ENCODE measurements at places on chromosomes 6 and 20.
A peak's percentile ranks its signal among the peaks of the same experiment; 100 is the strongest.

DNA sequence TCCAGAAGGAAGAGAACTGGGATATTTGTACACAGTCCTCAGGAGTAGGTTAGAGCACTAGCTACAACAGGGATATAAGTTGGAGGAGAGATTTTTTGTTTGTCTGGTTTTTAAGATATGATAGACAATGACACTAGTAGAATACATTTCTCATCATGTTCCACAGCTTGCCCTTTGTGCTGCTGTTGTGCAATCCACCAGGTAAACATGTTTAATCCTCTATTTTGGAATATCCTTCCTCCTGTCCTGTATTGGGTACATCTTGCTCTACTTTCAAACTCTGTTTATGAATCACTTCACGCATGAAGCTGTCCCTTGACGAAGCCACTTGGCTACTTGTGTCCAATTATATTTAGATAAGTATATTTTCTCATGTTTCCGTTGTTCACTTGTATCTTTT, 153.6 kb upstream of the TENT5A start:
- DNase-seq: no peak

DNA sequence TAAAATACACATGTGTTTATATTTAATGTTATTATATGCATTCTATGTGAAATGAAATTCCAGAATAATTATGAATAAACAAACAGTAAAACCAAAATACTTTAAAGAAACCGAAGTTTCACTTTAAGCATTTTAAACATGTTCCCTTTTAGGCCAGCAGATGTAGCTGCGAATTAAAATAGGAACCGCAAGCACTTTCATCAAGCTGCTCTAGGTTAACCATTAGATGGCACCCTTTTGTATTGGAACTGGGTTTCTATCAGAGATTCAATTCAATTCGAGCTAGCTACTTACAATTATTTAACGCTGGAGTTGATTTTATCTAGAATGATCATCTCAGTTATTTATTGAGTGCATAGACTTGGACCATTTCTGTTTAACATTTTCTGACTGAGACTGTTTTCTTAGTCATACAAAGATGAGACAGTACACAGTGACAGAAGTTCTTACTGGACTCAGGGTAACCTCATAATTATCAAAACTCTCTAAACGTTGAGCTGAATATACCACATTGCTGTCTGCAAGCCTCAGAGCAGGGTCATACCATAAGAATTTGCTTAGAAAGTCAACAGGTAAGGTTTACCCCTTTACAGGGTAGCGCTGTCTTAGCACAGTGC, 8.5 kb downstream of the TMEM242 start:
- peak; percentile 71 for DNase-seq

GRCh38 chr6:118216751-118217150, 309.7 kb downstream of the SLC35F1 start:
- DNase-seq: no peak

GRCh38 chr6:133243723-133244305, 2.7 kb downstream of the EYA4 start:
- no peak for DNase-seq

DNA sequence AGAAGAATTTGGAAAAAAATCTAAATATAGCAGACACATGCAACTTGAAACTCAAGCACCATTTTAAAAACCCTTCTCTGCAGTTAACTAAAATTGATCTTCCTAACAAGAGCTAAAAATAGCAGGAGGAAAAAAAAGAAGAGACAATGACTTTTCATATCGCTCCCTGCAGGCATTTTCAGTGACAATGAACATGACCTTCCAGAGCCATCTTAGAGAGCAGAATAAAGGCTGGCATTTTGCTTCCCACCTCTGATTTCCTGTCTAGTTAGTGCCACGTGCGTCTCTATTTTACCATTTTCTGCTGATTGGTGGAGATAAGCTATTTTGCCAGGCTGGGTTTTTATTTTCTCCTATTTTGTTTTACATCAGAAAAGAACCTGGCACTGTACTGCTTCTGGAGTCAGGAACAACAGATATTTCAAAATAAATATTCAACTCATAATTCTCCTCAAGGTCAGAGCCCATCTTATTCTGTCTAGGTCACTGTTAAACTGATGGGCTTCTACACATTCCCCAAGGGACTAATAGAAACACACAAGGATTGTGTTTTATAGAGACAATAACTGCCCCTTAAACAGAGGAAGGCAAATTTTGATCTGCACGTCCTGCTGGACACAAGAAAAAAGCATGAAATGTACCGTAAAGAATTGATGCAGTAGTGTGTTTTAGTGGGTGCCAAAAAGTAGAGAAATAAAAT, 70.2 kb upstream of the ENPP5 start:
- DNase-seq: no peak

GRCh38 chr6:41615311-41615710, 23.0 kb upstream of the MDFI start:
- DNase-seq: no peak

DNA sequence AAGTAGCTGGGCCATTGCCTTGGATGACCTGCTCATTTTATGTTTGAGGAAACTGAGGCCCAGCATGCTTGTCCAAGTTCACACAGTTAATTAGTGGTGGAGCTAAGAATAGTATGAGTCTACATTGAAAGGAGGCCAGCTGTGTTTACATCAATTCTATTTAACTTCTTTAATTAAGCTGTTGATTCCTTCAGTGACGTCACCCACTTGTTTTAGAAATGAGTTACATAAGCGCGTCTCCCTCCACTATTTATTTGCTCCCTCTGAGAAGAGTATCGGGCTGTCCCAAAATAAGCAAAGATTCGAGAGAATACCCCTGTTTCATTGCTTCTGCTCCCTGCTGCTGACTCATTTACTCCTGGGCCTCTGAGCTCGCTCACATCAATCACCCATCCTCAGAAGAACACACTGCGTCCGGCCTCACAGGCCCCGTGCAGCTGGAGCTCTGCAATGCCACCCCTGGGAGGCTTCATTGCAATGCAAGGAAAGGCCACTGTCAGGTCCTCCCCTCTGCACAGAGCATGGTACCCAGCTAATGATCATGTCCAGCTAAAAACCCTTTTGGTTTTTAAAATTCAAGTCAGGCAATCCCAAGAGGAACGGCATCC, 74.8 kb upstream of the BMP2 start:
- no peak for DNase-seq

- DNase-seq: peak; percentile 21
Measured at GRCh38 chr6:52423448-52423847, 3.3 kb downstream of the EFHC1 start.

GRCh38 chr6:89392823-89393222, 19.2 kb downstream of the RRAGD start:
- no peak for DNase-seq

DNA sequence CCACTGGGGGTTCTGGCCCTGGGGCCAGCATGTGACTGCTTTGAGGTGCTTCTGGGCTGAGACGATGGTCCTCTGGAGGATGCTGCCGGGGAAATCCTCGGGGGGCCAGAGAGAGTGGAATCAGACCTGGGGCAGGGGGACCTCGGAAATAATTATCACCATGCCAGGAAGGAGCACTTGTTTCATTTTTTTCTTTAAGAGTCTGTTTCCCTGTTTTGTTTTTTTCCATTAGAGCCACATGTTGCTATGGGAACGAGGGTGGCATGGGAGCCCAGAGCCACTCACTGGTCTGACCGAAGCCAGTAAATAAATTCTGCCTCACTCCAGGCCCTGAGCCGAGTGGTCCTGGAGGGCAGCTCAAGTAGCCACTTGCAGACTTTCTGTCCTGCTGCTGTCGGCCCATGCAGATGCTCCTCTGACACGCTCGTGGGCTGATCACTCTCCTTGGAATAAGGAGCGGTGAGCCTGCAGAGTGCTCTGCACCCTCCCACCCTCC, 365.1 kb downstream of the ZFAND3 start:
- no peak for DNase-seq

DNA sequence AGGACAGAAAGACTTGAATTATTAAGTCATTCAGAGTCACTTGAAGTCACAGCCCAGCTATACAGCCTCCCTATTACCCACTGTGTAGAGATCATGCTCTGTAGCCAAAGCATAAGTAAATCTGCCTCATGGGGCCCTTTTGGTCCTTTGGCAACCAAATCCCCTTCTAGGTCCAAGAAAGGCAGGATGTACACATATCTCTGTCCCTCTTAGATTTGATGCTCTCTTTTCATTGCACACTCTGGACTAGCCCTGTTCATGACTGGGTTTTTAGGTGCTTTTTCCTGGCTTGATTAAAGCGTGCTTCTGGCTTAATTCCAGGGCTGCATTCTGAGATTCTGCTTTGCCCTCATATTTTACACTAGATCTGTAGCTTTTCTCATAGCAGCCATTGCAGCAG, 296.8 kb downstream of the TENT5A start:
- no peak for DNase-seq

- peak; percentile 46 for DNase-seq
Measured at GRCh38 chr6:16903470-16903869, 142.2 kb upstream of the ATXN1 start.

- peak; percentile 94 for DNase-seq
Measured at GRCh38 chr20:40009542-40009941, 679.5 kb downstream of the MAFB start.

DNA sequence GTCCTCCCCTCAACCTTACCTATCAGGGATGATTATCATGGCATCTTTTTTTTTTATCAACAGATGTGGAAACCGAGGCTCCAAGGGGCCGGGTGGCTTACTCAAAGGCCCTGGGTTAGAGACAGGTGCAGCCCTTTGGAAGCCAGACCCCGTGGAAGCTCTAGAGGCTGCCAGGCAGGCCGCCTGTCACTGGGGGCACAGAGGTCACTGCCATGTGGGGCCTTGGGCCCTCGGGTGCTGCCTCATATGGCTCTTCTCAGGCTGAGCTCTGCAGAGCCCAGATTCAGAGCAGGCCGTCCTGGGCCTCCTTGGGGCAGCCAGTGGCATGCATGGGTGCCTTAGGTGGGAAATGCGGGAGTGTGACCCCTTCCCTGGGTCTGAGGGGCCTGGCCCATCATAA, 136.3 kb downstream of the PHACTR3 start:
- DNase-seq: no peak

GRCh38 chr6:112037783-112038216, 16.1 kb upstream of the CCN6 start:
- peak; percentile 98 for DNase-seq
